ENCODE measurements at places on chromosomes 16 and 17.

- DNase-seq: no peak
Measured at GRCh38 chr16:62965831-62966230, 929.6 kb upstream of the CDH8 start.

DNA sequence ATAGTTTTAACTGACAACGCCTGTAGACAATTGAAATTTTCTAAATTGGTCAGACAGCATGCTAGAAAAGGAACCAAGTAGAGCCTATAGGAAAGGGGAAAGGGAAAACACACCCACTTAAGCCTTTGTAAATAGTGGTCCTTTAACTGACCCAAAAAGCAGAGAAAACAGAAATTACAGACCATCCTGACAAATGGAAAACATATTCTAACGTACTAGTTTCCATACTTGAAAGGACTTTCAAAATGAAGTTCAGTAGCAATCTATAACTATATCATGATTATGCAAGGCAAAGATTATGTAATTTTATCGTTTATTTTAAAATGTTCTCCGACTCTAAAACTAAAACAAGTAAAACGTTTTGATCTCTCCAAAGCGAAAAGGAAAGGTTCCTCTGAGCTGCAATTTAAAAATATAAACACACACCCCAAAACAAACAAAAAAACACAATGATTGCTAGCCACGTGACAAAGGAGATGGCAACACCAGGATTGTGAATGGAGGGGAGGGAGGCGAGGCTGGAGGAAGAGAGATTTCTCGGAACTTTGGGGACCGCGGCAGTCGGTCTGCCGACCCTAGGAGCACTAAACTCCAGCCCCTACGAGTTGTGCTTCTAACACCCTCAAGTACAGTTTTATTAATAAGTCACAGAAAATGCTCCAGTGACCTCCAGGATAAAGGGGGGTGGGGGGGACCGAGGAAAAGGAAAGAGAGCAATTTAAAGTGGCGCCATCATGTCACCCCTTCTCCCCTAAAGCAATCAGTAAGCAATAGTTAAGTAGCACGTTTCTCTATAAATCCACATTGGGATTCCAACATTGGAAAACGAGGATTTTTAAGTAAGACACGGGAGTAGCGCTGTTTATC, 1.7 kb downstream of the KANSL1 start:
- DNase-seq: peak; percentile 25

- no peak for DNase-seq
Measured at GRCh38 chr16:88073201-88073721, 122.0 kb downstream of the BANP start.

- DNase-seq: no peak
Measured at GRCh38 chr16:55102531-55102930, 171.9 kb downstream of the IRX5 start.

Measured in right renal pelvis (tissue), 4 donors.